T-helper 9 cell (primary cell): ENCODE measurements at places on chromosomes 12 and 14.

- no peak for DNase-seq
Observed at GRCh38 chr12:86697916-86698640, 441.9 kb upstream of the MGAT4C start.

- no peak for DNase-seq
Observed at GRCh38 chr14:67778792-67779191, 37.6 kb downstream of the ZFYVE26 start.

DNA sequence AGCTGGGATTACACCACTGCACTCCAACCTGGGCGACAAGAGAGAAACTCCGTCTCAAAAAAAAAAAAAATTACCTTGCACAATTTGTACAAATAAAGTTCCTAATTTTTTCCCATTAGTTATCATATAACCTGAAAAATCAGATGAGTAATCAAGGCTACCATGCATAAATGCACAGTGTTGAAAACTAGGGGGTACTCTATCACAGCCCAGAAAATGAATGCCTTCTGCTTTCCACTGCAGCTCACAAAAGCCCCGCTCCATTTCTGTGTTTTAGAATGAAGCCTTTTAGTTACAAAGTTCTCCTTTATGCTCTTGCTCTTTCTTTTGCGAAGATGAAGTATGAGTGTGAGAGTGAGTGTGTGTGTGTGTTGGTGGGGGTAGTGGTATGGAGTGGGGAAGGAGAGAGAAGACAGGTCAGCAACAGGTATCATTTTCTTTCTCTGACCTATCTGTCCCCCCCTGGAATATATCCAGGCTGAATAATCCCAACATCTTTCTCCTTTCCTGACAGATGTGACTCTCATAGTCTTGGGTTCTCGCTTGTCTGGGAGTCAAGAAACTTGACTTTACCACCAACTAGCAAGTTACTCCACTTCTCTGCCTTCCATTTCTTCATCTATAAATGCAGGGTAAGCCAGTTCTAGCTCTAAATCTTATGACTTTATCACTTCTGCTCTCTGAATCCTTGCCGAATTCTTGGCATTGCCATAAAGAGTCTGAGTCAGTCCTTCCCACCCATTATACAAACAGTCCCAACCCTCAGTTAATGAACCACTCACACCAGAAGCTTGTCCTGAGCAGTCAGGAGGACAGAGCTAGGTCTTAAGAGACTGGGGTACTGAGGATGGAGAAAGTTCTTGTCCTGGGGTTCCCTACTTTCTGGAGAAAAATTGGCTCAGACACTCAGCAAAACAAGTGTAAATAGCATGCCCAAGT is 16.1 kb downstream of the BIN2 start:
- DNase-seq: no peak

GRCh38 chr14:54629635-54630360 is 62.9 kb downstream of the SAMD4A start:
- DNase-seq: no peak

DNA sequence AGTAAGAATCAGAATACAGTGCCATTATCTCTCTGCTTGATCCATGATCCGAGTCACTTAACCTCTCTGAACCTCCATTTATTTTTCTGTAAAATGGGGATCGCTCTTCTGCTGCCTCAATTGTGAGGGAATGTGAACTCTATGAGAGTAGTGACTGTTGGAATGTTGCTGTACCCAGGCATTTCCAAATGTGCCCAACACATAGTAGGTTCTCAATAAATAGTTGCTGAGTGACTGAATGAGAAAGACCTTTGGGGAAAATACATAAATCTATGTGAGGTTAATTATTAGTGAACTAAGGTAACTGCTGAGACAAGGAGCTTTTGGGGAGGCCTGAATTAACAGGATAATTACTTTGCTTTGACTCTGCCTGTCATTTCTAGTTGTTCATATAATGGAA is 33.9 kb upstream of the NR1H4 start:
- no peak for DNase-seq

DNA sequence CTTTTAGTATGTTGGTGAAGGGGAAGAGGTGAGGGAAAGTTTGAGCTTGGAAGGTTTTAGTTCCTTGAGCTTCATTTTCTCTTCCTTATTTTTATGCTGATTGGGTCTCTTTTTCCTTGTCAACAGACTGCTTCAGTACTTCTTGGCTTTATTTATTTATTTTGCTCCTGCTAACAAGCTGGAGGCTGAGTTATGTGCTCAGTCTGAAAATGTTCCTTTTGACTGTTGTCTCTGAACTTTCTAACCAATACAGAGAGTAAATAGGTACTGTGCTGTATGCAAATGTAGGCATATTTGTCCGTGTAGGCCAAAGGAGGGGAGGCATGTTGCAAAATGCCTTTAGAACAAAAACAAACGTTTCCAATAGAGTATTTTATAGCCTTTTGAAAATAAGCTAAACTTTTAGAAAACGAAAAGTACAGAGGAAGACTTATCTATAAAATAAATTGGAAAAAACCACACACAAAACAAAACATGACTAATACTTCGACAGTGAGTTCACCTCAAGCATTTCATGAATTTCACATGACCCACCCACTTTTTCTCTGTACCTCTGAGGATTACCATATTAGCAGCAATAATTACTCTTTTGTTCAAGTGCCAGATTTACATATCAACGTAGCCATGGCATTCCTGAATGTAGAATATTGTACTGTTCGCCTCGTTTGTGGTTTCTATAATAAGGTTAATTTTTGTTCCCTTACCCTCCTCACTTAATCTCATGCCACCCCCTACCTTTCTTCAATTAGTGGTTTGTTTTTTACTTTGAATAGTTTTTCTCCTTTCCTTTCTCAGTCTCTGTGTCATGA is 4.7 kb upstream of the CREBL2 start:
- DNase-seq: no peak

DNA sequence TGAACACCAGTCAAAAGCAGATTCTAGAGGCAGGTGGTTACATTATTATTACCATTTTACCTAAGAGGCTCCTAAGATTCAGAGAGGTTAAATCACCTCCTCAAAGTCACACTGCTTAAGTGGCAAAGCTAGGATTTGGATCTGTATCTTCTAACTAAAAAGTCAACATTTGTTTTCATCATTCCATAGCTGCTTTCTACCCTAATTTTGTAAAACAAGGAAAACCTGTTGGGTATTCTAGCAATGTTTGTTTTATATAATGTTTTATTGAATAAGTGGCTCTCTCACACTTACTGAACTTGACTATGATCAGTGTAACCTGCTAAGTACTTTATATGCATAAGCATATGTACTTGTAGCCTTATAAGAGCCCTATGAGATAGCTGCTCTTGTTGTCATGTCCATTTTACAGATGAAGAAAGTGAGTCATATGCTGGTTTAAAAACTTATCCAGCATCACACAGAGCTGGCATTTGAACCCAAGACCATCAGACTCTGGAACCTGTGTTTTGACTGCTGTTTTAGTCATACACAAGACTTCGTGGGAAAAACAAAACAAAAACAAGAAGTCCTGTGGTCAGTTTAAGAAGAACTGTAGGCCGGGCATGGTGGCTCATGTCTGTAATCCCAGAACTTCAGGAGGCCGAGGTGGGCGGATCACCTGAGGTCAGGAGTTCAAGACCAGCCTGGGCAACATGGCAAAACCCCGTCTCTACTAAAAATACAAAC is 31.7 kb upstream of the EVL start:
- no peak for DNase-seq

DNA sequence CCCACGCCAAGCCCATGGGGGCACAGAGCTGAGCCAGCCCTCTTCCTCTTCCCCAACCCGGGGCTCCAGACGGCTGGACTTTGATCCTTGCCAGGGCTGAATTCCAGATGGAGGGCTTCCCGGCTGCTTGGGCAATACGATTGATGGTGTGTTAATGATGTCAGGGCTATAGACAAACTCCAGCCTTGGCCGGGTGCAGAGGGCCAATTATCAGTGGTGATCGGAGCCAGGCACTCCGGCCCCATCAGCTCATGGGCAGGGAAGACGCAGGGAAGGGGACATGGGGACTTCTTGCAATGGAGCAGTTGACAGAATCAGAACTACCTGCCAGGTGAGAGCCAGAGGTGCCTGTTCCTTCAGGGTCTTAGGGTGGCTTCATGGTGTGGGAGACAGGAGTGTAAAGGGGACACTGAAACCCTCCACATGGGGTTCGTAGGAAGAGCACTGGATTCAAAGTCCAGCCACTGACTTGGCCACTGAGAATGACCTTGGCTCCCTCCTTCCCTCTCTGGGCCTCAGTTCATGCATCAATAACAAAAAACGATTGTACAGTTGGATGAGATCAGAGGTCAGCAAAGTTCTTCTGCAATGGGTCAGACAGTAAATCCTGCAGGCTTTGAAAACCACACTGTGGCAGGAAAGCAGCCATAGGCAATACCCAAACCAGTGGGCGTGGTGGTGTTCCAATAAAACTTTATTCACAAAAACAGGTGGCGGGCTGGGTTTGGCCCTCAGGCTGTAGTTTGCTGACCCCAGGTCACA is 333.7 kb downstream of the MED13L start:
- no peak for DNase-seq

GRCh38 chr12:2003676-2004112 is 563 bp downstream of the DCP1B start:
- no peak for DNase-seq

- DNase-seq: no peak
Observed at GRCh38 chr12:66707002-66707697, 28.3 kb upstream of the GRIP1 start.

DNA sequence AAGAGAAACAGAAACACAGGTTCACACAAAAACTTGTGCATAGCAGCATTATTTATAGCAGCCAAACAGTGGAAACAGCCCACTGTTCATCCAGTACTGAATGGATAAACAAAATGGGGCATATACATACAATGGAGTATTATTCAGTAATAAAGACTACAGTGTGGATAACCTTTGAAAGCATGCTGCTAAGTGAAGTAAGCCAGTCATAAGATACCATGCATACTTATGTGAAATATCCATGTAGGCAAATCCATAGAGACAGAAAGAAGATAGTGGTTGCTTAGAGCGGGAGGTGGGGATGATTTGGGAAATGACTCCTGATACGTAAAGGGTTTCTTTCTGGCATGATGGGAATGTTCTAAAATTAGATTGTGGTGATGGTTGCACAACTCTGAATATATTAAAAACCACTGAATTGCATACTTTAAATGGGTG is 99.4 kb downstream of the CRADD start:
- no peak for DNase-seq

DNA sequence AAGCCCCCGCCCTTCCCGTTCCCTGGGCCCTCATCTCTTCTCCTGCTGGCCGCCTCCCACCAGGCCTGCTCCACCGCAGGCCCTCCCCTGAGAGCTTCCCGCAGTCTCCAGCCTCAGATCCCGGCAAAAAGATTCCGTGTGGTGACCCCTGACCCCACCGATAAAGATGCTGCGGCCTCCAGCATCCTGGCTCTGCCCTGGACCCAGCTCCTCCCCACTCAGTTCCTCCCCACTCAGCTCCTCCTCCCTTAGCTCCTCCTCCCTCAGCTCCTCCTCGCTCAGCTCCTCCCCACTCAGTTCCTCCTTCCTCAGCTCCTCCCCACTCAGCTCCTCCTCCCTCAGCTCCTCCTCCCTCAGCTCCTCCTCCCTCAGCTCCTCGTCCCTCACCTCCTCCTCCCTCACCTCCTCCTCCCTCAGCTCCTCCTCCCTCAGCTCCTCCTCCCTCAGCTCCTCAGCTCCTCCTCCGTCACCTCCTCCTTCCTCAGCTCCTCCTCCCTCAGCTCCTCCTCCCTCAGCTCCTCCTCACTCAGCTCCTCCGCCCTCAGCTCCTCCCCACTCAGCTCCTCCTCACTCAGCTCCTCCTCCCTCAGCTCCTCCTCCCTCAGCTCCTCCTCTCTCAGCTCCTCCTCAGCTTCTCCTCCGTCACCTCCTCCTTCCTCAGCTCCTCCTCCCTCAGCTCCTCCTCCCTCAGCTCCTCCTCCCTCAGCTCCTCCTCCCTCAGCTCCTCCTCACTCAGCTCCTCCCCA is 17.0 kb downstream of the NOC4L start:
- no peak for DNase-seq

GRCh38 chr14:73719791-73720190 is 5.6 kb upstream of the PNMA1 start:
- no peak for DNase-seq
